ENCODE measurements at places on chromosomes 6 and 20.

- DNase-seq = no peak
These were observed 4.8 kb downstream of the SLC32A1 start for GRCh38 chr20:38728911-38729642.

- DNase-seq = no peak
These were observed 5.9 kb downstream of the WRNIP1 start for GRCh38 chr6:2771079-2771478.

- no peak for DNase-seq
These were observed 202.6 kb downstream of the RFPL4B start for GRCh38 chr6:112549749-112550148.

DNA sequence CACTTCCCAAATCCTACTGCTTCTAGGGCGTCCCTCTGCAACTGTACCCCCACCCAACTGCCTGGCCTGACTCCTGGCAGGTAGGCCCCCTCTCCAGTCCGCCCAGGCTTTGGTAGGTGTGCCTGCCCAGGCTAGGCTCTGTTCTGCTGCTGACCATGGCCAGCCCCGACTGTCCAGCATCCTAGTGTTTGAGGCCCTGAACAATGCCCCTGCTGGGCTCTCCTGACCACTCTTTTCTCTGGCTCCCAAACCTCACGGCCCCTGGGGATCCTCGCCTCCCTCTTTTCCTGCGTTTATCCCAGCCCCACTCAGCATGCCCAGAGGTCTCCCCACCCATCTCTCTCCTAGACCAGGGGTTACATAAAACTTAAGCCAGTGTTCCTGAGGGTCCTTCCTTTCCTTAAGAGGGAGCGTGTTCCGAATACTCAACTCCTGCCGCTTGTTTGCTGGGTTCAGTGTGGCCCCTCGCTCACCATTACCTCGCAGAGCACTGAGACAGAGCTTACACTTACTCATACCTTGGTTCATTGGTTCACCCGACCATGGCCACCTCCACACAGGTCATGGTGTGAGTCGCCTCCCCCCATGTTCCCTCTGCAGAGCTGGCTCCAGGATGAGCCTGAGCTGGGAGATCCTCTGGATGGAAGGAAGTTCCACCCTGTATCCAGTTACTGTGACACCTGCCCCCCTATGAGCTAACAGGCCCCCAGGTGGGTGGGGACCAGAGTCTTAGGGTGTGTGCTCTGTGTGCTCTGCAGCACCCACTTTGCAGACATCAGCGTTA lies 21.0 kb upstream of the MYT1 start:
- DNase-seq = peak; percentile 43

DNA sequence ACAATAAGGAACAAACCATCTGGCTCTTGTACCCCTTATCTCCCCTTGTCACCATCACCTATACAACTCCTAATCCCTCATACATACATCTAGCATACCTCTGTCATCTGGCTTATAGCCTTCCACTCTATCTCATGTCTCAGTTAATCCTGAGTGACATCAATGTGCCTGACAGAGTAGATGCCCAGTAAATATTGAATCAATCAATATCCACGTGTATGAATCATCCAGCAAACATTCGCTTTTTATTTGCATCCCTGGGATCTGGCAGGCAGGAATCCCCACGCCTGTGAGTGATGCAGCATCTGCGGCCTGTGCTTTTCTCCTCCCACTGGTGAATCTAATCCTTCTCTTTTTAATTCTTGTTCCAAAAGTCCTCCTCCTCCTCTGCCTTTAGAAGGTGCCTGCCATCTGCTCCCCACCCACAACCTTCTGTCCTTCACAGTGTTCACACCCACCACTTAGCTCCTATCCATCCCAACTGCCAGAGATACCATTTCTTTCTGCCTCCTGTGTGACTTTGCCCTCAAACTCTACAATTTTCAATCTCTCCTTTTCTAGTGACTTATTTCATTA lies 37.6 kb downstream of the ZNF391 start:
- DNase-seq = no peak

GRCh38 chr20:55086421-55086820 lies 611.0 kb downstream of the DOK5 start:
- DNase-seq = no peak

DNA sequence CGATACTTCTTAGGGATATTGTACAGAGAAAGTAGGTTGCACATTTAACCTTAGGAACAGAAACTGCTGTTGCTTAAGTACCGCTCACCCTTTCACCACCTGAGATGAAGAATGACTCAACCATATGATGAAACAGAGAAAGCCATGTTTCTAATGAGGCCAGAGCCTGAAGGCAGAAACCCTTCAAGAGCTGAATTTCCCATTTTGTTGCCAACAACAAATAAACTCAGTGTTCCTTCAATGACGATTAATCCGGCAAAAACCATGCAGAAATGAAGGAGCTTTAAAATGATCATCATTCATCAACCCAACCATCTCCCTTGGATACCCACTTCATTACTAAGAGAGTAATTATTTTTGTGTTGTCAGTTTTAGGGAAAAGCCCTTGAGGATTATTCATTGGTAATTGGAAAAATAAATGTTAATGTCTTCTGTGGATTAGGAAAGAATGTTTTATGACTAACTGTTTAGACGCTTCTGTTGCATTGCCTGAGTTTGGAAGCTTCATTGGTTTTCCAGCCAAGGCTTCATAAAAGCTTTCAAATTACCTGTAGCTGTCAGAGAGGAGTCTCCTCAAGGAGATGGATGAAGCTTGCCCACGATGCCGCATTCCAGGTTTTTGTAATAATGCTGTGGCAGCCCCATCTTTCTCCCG lies 112.1 kb upstream of the IYD start:
- no peak for DNase-seq

DNA sequence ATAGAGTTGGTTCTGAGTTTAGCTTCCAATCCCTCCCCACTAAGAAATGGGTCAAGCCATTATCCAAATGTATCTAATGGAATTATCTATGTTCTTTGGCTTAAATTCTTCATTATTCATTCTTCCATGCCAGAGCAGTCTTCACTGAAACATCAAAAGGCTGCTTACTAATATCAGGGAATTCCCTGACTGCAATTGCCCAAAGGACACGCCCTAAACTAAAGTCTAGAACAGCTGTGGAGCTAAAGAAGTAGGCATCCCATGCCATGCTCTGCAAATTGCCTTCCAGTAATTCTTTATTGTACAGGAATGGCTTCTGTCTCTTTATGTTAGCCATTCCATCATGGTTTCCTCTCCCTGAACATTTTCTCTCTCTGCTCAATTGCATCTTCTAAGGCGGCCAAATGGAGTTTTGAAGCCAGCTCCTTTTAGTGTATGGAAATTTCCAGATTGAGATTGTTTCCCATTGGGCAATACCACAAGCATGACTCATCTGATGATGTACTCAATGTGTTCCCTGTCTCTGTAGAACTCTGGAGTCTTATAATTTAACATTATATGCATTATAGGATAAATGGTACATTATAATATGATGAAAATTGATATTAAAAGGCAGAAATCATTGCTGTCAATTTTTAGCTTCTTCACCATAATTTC lies 28.8 kb upstream of the TSHZ2 start:
- no peak for DNase-seq

- DNase-seq = no peak
These were observed 37.4 kb downstream of the RFPL4B start for GRCh38 chr6:112384511-112384910.

GRCh38 chr20:33899106-33899505 lies 88.0 kb downstream of the CHMP4B start:
- no peak for DNase-seq

- no peak for DNase-seq
These were observed 102.2 kb upstream of the RALGAPA2 start for GRCh38 chr20:20814685-20815084.

- peak; percentile 2 for DNase-seq
These were observed 291.0 kb downstream of the CDH4 start for GRCh38 chr20:61543086-61543485.

DNA sequence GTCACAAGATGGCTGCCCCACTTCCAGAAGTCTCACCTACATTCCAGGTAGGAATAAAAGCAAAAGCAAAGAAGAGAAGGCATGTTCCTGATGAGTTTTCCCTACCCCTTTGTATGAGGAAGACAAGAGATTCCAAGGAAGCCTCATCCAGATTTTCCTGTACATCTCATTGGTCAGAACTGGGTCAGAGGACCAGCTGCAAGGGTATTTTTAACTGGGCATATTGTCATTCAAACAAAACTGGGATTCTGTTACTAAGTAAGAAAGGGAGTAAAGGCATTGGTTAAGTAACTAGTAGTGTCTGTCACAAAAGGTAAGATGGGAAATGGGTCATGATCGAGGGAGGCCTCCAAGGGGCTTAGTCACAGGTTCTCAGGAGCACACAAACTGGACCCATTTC lies 28.2 kb upstream of the RIMS4 start:
- no peak for DNase-seq

GRCh38 chr20:39291301-39291700 lies 329.2 kb downstream of the DHX35 start:
- no peak for DNase-seq

Measured in chondrocyte (in vitro differentiated cells).